ENCODE measurements at places on chromosomes 4 and X. TPM values are rescaled to one million over a fixed set of nuclear protein-coding genes. Genes with fewer than 3 reads are reported as not detected.

Gene GPR82
- not detected for total RNA-seq

Gene USP26
- not detected for total RNA-seq

Gene HPSE
- total RNA-seq: 1.0 TPM

Gene CT45A5
- total RNA-seq: not detected

Gene UBE2K
- total RNA-seq: 22.3 TPM

Gene GCNA
- 2.2 TPM for total RNA-seq

Gene TCEAL2
- total RNA-seq: not detected

Gene TRPC3
- 0.22 TPM for total RNA-seq

Gene NHS
- total RNA-seq: 5.6 TPM

Gene PLA2G12A
- total RNA-seq: 11.4 TPM

Gene DGKQ
- 16.8 TPM for total RNA-seq

Gene FABP2
- total RNA-seq: not detected

DNA sequence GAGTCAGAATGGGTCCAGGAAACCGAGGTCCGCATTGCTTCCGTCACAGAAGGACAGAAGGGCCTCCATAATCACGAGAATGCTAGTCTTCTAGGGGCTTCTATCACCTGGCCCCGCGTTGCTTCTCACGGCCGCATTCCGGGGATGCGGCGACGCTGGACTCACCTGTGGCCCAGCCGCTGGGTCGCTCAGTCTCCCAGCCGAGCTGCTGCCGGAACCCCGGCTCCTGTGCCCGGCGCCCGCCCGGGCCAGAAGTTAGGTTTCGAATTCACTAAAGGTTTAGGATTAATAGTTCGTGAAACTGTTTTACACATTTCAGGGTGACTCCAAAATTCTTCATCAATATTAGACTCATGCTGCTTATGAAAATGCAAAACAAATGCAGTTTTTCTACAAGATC is 31.7 kb upstream of the TMSB15A start:
- DNase-seq: no peak

GRCh38 chrX:119541188-119541587 is 24.0 kb downstream of the STEEP1 start:
- peak; percentile 83 for DNase-seq

DNA sequence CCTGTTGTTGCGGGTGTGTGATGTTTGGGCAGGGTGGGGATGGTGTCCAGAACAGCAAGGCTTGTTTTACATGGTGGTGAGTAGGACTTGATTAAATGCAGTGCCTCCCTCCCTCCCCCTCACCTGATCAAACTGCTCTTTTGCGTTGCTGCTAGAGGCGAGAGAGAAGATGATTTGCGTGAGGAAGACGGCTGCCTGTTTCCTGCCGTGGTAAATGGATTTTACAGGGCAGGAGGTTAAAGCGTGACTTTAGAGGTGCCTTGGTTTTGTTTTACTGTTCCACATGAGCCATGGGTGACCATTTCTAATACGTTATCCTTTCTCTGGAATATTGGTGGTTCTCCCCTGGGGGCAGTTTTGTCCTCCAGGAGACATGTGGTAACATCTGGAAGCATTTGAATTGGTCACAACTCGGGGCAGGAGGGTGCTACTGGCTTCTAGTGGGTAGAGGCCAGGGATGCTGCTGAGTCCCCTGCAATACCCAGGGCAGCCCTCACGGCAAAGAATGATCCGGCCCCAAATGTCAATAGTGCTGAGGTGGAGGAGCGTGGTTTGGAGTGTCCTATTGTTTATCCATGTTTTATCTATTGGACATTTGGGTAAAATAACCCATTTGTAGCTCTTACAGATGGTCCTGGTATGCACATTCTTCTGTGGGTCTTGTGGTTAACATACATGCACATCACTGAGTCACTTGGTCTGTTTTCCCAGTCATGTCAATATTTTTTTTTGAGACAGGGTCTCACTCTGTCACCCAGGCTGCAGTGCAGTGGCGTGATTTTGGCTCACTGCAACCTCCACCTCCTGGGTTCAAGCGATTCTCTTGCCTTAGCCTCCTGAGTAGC is 73.7 kb downstream of the SHROOM2 start:
- peak; percentile 68 for DNase-seq

DNA sequence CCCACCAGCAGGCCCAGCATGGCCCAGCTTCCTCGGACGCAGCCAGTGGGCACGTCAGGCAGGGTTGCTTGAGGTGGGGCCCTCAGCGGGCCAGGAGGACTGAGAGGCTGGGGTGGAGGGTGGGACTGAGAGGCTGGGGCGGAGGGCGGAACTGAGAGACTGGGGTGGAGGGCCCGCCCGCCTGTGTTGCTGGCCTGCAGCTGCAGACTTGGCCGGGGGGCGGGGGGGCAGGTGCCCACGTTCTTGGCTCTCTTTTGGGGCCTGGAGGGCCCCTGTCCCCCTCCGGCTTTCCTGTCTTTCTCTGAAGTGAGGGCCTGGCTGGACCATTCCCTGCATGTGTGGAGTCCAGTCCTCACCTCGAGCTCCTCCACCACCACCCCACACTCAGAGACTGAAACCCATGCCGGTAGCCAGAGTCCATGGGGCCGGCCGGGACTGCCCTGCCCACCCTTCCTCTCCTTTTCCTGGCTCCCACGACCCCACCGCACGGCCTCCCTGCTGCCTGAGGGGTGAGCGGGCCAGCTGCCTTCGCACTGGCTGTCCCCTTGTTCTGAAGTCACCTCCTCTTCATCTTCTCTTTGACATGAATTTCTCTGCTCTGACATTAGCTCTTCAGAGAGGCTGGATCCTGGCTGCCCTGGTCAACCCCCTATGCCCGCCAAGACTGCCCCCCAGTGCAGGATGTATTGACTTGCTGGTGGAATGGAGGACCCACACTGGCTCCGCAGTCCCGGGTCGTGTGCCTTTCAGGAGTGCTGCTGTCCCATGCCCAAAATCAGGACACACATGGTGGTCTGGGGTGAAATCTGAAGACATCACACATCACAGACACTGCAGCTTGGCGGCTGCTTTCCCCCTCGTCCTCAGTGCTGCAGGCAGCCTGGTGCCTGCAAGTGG is 10.1 kb upstream of the NKX1-1 start:
- DNase-seq: no peak

DNA sequence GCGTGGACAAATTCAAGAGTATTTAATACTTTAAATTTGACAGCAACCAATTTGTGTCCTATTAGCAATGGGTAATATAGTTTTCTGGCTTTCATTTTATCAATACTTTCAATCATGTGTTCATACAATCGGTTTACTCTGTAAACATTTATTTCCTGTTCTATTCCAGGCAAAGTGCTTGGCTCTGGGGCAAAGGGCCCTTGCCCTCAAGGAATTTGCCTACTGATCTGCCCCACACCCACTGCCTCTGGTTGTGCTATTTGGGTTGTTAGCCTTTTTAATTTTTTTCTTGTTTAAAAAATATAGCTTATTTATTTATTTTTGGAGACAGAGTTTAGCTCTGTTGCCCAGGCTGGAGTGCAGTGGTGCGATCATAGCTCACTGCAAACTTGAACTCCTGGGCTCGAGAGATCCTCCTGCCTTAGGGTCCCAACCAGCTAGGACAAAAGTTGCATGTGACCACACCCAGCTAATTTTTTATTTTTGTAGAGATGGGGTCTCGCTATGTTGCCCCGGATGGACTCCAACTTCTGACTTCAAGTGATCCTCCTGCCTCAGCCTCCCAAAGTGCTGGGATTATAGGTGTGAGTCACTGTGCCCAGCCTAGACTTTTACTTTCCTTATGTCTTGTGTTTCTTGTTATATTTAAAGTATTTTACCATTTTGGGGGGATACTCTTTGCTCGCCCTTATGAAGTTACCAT is 30.7 kb upstream of the CBR4 start:
- no peak for DNase-seq

GRCh38 chr4:6044276-6044675 is 26.0 kb upstream of the C4orf50 start:
- no peak for DNase-seq

DNA sequence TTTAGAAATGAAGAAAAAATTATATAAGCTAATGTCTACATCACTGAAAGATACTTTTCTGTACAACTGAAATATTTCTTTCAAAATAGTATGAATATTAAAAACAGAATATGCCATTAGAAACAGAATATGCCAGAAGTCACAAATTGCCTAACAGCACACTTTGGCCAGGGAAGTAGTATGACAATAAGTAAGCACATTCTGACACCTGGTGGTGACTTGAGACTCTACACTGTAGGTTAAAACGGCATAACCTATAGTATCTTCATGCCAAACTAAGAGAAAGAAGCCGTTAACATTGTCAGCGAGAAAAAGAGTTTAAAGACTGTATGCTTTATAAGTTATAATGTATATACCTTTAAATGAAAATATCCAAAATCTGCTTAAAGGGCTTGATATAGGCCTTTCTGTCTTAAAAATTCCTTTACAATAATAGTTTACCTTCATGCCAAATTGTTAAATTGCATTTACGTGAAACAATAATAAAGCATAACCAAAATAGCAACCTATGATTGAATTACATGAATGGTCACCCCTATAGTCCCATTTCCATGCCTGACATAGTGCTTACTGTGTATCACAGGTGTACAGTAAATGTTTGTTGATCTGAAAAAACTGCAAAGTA is 32.8 kb downstream of the FAM13A start:
- peak; percentile 87 for DNase-seq

GRCh38 chrX:15908603-15909290 is 54.1 kb upstream of the AP1S2 start:
- DNase-seq: no peak

GRCh38 chr4:113601636-113602035 is 159.9 kb downstream of the CAMK2D start:
- no peak for DNase-seq

GRCh38 chr4:19774690-19775256 is 476.9 kb upstream of the SLIT2 start:
- DNase-seq: no peak

DNA sequence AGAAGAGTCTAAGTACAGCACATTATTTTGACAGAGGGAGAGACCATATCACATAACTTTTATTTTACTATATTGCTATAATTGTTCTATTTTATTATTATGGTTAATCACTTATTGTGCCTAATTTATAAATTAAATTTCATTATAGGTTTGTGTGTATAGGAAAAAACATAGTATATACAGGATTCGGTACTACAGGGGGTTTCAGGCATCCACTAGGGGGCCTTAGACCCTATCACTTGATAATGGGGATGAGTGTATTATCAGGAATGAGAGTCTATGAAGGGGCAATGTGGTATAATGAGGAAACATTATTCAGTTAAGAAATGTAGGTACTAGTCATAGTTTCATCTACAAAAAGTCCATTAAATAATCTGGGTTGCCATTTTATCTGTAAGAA is 833.1 kb downstream of the C4orf33 start:
- DNase-seq: no peak

DNA sequence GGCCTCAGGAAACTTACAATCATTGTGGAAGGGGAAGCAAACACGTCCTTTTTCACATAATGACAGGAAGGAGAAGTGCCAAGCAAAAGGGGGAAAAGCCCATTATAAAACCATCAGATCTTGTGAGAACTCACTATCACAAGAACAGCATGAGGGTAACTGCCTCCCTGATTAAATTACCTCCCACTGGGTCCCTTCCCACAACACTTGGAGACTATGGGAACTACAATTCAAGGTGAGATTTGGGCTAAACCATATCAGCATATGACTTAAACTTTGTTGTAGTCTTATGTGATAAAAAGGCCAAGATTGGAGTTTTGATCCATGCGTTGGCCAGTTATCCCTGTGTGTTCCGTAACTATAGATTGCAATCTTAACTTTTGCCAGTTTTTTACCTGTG is 68.3 kb downstream of the C4orf33 start:
- DNase-seq: no peak

DNA sequence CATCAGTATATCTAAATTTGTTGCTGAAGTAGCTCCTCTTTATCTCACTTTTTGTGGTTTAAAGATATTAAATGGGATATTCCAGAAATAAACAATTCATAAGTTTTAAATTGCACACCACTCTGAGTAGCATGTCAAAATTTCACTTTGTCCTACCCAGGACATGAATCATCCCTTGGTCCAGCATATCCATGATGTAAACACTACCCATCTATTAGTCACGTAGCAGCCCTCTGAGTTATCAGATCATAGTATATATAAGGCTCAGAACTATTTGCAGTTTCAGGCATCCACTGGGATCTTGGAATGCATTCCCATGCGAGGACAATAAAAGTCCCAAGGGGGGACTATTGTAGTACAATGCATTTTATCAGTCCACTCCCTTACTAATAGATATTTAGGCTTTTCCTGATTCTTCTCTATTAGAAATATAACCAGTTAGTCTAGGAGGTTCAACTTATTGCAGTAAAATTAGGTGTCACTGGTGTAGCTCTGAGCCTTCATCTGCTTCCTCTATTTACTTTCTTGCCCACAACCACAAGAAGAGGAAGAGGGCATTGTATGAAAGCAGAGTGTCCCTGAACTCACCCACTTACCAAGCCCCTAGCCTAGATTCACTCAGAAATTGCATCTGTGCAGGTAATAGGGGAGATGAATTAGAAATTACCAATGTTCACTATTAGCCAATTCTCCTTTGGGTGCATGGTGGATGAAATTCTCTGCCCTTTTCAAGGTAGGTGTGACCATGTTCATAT is 409.8 kb upstream of the GALNT7 start:
- DNase-seq: peak; percentile 84

GRCh38 chr4:6242271-6243029 is 27.2 kb upstream of the WFS1 start:
- DNase-seq: no peak

DNA sequence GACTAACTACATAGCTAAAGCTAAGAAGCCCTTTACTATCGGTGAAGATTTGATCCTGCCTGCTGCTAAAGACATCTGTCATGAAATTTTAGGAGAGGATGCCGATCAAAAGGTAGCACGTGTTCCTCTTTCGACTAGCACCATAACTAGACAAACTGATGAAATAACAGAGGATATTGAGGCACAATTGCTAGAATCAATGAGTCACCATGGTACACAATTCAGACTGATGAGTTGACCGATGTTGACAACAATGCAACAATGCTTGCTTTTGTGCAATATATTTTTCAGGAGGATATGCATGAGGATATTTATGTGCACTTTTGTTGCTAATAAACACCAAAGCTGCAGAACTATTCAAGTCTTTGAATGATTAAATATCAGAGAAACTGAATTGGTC is 24.3 kb downstream of the TBCK start:
- DNase-seq: no peak

DNA sequence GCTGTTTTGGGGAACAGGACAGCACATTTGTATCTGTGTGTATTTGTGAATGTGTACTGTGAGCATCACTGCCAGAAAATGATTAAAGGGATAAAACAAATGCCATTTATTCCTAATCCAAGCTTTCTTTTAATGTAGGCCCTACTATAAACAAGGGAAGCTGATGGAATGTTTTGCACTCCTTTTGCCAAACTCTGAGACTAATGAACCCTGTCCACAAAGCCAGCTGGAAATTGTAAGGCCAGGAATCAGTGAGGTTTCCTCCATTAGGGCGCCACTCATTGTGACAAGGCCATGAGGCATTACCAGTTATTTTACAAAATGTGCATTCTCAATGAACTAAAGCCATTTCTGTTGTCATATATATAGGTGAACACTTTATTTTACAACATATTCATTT is 163.0 kb upstream of the NAP1L5 start:
- DNase-seq: no peak
